ENCODE measurements at places on chromosomes 2 and 18.

DNA sequence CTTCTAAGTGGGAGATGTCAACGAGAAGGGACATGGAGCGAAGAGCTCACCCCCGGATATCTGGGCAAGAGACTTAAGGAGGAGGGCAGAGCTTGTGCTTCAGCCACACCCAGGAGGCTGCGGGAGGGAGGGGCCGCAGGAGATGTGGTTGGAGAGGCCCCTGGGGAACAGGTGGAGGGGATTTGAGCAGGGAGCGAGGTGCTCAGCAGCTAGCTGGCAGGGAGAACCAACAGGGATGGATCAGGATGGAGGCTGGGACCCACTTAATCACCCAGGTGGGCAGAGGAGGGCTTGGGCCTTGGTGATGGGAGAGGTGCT, 78.3 kb downstream of the MBP start:
- DNase-seq: no peak

DNA sequence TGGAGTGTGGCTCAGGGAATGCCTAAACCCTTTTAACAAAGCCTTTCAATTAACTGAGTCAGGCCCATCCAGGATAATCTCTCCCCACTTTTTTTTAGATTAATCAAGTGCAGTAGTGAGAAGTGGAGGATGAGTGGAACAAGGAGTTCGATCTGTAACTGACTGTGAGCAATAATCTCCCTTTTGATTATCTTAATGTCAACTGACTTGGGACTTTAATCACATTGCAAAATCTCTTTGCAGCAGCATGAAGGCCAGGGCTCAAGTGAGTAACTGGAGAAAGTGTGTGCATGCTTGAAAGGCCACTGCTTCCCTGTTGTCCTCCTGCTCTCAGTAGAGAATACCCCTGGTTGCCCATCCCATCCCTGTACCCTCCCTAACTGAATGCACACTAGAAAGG, 32.1 kb upstream of the HS6ST1 start:
- DNase-seq: no peak

- no peak for DNase-seq
These were observed 1230.6 kb upstream of the CHAC2 start for GRCh38 chr2:52536929-52537460.

GRCh38 chr2:168594778-168595177, 138.7 kb downstream of the CERS6 start:
- DNase-seq: no peak

All from NCI-H1694 treated with DMSO at 0.1 percent for 48 hours (cell line).